A549 treated with dexamethasone at 1 μM for 4 hours (cell line): ENCODE measurements at places on chromosomes 6 and 20. TPM values are rescaled to one million over a fixed set of nuclear protein-coding genes. Genes with fewer than 3 reads are reported as not detected.

LY6G5C gene
- total RNA-seq = 0.82 to 1.8 TPM (median 1.4 TPM) in 5 replicates

BANF2 gene
- total RNA-seq = not detected in 5 replicates

HS3ST5 gene
- not detected in 5 replicates for total RNA-seq

TMEM200A gene
- total RNA-seq = 0.03 to 0.06 TPM (median 0.06 TPM) in 5 replicates

MYB gene
- 0.70 to 1.2 TPM (median 0.89 TPM) in 5 replicates for total RNA-seq

CST7 gene
- 0.20 TPM in 1 of 5 replicates, not detected in the others for total RNA-seq

OPRL1 gene
- total RNA-seq = 0.91 to 2.0 TPM (median 1.5 TPM) in 5 replicates

LINC00237 gene
- total RNA-seq = not detected in 5 replicates

POM121L2 gene
- total RNA-seq = 0.02 TPM in 1 of 5 replicates, not detected in the others

PGC gene
- 0.09 to 0.14 TPM (median 0.10 TPM) in 3 of 5 replicates, not detected in the others for total RNA-seq

TOX2 gene
- 10.4 to 14.4 TPM (median 13.8 TPM) in 5 replicates for total RNA-seq

HLA-DMA gene
- 2.5 to 3.9 TPM (median 3.3 TPM) in 5 replicates for total RNA-seq

GNMT gene
- 0.08 to 0.19 TPM (median 0.13 TPM) in 4 of 5 replicates, not detected in the other for total RNA-seq

FOXQ1 gene
- 3.5 to 5.8 TPM (median 5.5 TPM) in 5 replicates for total RNA-seq

DDX43 gene
- total RNA-seq = not detected in 5 replicates

SOBP gene
- total RNA-seq = 0.62 to 1.3 TPM (median 1.0 TPM) in 5 replicates

VGLL2 gene
- not detected in 5 replicates for total RNA-seq

IGF2R gene
- 29.0 to 37.7 TPM (median 33.6 TPM) in 5 replicates for total RNA-seq

CDK19 gene
- 4.7 to 8.4 TPM (median 6.9 TPM) in 5 replicates for total RNA-seq

RIPK1 gene
- total RNA-seq = 12.0 to 13.8 TPM (median 12.5 TPM) in 5 replicates

HUS1B gene
- total RNA-seq = 0.12 to 0.39 TPM (median 0.29 TPM) in 5 replicates

PPP1R3D gene
- 2.0 to 2.9 TPM (median 2.5 TPM) in 5 replicates for total RNA-seq

CD83 gene
- total RNA-seq = 1.6 to 2.4 TPM (median 2.1 TPM) in 5 replicates

NOL4L gene
- total RNA-seq = 9.8 to 14.0 TPM (median 11.9 TPM) in 5 replicates

TMEM170B gene
- 0.61 to 1.1 TPM (median 0.87 TPM) in 5 replicates for total RNA-seq

TAF8 gene
- total RNA-seq = 9.6 to 15.2 TPM (median 14.3 TPM) in 5 replicates

GPLD1 gene
- total RNA-seq = 0.45 to 1.4 TPM (median 1.3 TPM) in 5 replicates

CAGE1 gene
- 0.04 to 0.05 TPM in 2 of 5 replicates, not detected in the others for total RNA-seq

HEY2 gene
- 0.04 to 0.05 TPM in 2 of 5 replicates, not detected in the others for total RNA-seq

SIM1 gene
- not detected in 5 replicates for total RNA-seq

SLC17A3 gene
- 0.86 to 1.3 TPM (median 1.1 TPM) in 5 replicates for total RNA-seq

TMEM244 gene
- not detected in 5 replicates for total RNA-seq

ABCF1 gene
- 51.7 to 57.5 TPM (median 54.5 TPM) in 5 replicates for total RNA-seq

RPP40 gene
- total RNA-seq = 21.4 to 30.5 TPM (median 24.5 TPM) in 5 replicates

PAX1 gene
- total RNA-seq = 0.05 to 0.11 TPM in 2 of 5 replicates, not detected in the others

CLVS2 gene
- 0.07 to 0.27 TPM (median 0.20 TPM) in 5 replicates for total RNA-seq

RNF182 gene
- 2.9 to 3.6 TPM (median 3.4 TPM) in 5 replicates for total RNA-seq

SLC24A3 gene
- 0.02 to 0.05 TPM (median 0.03 TPM) in 3 of 5 replicates, not detected in the others for total RNA-seq

IL17A gene
- not detected in 5 replicates for total RNA-seq

PNPLA1 gene
- total RNA-seq = 0.03 TPM in 1 of 5 replicates, not detected in the others

PTK6 gene
- 2.0 to 4.2 TPM (median 2.8 TPM) in 5 replicates for total RNA-seq

FRS3 gene
- 1.6 to 3.0 TPM (median 2.6 TPM) in 5 replicates for total RNA-seq

ADTRP gene
- 0.29 to 0.90 TPM (median 0.75 TPM) in 5 replicates for total RNA-seq

VSTM2L gene
- 19.8 to 29.6 TPM (median 20.9 TPM) in 5 replicates for total RNA-seq

CYP24A1 gene
- 41.9 to 75.1 TPM (median 65.6 TPM) in 5 replicates for total RNA-seq

PLN gene
- not detected in 5 replicates for total RNA-seq

SLC22A2 gene
- total RNA-seq = 0.04 to 0.15 TPM (median 0.06 TPM) in 3 of 5 replicates, not detected in the others

FOXC1 gene
- 4.2 to 6.5 TPM (median 6.1 TPM) in 5 replicates for total RNA-seq

XKR7 gene
- 0.01 TPM in 2 of 5 replicates, not detected in the others for total RNA-seq

SULF2 gene
- 18.9 to 27.8 TPM (median 26.2 TPM) in 5 replicates for total RNA-seq

NEURL2 gene
- total RNA-seq = 0.64 to 1.2 TPM (median 0.97 TPM) in 5 replicates

OPN5 gene
- total RNA-seq = not detected in 5 replicates

PI16 gene
- not detected in 5 replicates for total RNA-seq

C6orf163 gene
- 0.09 to 0.32 TPM (median 0.22 TPM) in 5 replicates for total RNA-seq

RARS2 gene
- total RNA-seq = 20.4 to 23.6 TPM (median 22.9 TPM) in 5 replicates

PM20D2 gene
- total RNA-seq = 11.1 to 15.9 TPM (median 13.9 TPM) in 5 replicates

DLK2 gene
- 4.5 to 7.3 TPM (median 7.0 TPM) in 5 replicates for total RNA-seq

CST3 gene
- total RNA-seq = 254 to 378 TPM (median 361 TPM) in 5 replicates

TGM6 gene
- not detected in 5 replicates for total RNA-seq

GZF1 gene
- 11.1 to 13.2 TPM (median 11.4 TPM) in 5 replicates for total RNA-seq
